Suppressor macrophage treated with lipopolysaccharide for 4 hours (primary cell): ENCODE measurements at places on chromosomes 2 and 18.
A peak's percentile ranks its signal among the peaks of the same experiment; 100 is the strongest.

DNA sequence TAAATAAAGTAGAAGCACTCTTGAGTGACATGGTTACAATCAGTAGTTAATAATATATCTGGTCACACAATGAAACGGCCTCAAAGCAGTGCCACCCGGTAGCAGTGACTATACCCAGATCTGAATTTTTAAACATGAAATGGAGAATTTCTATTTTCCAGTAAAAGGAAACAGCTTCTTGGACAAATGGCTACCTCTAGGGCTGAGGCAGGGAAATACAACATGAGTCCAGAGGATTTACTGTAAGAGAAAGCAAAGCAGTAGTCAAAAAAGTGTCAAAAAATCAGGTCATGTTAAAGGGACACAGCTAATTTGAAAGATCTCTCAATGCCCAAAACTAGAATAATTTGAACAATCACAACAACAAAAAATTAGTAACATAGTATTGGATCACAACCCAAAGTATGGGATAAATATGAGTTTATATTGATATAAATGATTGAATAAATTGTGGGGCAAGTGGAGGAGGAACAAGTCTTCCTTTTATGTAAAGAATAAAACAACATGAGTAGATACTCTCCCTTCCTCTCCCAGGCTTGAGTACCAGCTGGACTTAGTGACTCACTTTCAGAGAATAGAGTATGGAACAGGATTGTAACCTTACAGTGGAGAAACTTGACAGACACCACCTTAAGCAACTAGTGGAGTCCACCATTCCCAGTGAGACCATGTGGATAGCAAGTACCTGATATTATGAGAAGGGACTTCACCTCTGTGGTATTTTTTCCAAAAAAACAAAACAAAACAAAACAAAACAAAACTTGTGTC lies 180.8 kb downstream of the MBD2 start:
- DNase-seq, result no peak

- no peak for DNase-seq
Observed at GRCh38 chr2:163757814-163758213, 22.0 kb upstream of the FIGN start.

DNA sequence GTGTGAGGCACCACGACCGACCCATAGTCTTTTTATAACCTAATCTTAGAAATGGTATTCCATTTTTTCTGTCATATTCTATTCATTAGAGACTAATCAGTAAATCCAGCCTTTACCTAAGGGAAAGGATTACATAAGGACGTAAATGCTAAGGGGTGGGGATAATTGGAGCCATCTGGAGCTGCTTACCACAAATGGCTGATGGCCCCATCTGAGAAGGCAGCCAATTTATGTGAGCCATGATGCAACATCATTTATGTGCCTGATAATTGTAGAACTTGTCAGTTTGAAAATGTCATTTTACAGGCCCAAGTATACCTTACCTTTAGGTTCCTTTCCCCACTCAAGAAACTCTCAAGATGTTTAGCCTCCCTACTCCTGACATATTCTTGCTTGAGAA lies 44.0 kb downstream of the ARHGEF33 start:
- DNase-seq, result no peak

DNA sequence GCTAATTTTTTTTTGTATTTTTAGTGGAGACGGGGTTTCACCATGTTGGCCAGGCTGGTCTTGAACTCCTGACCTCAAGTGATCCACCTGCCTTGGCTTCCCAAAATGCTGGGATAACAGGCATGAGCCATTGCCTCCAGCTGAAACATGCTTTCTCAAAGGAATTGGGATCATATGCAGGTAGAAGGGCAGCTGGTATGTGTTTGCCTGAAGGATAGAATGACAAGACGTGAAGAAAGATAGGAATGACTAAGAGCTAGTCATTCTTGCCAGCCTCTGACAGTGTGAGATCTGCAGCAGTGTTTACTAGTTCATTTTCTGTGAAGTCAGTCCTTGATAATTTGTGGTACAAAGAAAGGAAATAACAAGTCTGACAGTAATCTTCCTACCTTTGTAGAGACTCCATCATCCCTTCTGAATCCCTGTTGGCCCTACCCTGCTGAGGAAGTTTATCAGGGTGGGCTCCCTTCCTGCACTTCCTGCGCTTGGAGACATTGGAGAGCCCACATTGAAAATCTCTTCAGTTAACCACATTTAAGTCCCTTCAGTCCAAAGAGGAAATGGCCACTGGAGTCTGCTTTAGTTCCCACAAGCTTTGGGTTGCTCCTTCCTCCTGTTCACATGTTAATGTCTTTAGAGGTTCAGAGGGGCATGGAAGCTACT lies 14.7 kb downstream of the CFLAR start:
- peak; percentile 68 for DNase-seq

GRCh38 chr2:25000503-25001324 lies 29.0 kb upstream of the DNAJC27 start:
- DNase-seq, result peak; percentile 21

- no peak for DNase-seq
Observed at GRCh38 chr2:129813404-129813803, 166.1 kb upstream of the RAB6C start.

- DNase-seq, result peak; percentile 19
Observed at GRCh38 chr2:44342854-44343253, 18.4 kb downstream of the PREPL start.

GRCh38 chr2:172937884-172938712 lies 137.5 kb upstream of the MAP3K20 start:
- no peak for DNase-seq

DNA sequence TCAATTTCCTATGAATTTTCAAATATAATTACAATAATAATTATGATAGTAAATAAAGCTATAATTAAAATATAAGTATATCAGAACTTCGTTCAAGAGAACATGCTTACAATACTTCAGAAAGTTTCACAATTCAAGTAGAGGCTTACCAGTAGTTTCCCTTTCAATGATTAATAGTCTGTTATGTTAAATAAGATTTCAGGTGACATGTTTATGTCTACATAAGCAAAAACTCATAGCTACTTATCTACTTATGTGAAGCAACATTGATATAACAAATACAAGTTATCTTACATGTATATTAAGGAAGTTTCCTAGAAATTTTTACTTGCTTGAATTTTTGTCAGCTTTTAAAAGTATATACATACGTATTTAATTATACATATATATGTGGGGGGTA lies 4.5 kb upstream of the COL3A1 start:
- DNase-seq, result no peak

DNA sequence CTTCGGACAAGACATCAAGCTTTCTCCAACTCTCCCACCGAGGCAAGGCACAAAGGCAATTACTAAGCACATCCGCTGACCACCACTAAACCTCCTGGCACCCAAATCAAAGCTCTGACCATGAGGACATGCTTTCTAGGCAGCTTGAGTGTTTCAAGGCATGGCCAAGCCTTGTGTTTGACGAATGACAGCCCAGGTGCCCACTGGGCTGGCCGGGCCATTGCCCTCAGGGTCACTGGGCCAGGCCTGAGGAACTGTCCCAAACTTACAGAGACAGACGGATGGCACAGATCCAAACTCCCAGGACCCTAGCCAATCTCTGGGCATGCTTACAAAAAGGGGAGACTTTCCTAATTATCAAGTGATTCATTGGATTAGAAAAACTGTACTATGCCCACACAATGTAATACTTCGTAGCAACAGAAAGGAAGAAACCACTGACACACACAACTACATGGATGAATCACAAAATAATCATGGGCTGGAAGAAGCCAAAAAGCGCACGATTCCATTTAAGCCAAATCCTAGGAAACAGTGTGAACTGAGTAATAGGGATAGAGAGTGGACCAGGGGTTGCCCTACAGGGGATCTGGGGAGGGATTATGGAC lies 20.2 kb downstream of the CRACDL start:
- no peak for DNase-seq
